ENCODE measurements at places on chromosomes 1 and 21. TPM values are rescaled to one million over a fixed set of nuclear protein-coding genes. Genes with fewer than 3 reads are reported as not detected.

DNA sequence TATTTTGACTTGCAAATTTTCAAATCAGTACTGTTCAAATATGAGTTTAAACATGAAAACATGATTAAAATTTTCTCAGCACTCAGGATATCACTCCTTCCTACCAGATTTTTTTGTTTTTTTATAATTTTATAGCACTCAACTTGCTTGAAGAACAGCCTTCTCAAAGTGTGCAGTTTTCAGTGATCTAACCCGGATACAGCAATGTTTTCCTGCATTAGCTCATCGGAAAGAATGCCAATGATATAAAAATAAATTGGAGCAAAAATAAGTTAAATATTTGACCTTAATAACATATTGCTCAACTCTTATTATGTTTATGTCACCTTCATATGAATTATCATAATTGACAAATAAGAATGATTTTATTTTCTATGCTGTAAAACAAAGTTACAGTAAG, 766.8 kb downstream of the USP25 start:
- peak; percentile 26 for DNase-seq

DNA sequence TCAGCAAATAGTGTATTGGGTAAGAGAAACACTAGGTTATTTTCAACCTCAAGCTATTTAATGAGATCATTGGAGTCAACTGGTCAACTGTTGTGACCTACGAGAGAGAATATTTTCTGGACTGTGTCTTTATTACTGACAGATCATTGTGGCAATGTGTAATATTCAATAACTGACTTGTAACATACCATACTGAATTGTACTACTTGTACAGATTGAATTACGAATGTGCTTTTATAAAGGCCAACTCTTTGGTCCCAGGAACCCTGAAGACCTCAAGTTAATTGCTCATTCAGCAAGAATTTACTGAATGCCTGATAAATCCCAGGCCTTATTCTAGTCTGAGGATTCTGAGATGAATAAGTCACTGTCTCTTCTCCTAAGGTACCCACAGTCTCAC, 56.1 kb upstream of the CAMK1G start:
- DNase-seq: no peak

GRCh38 chr1:159895836-159896545, 4.0 kb downstream of the CFAP45 start:
- no peak for DNase-seq

Gene A3GALT2
- not detected for total RNA-seq

Gene KCNJ9
- not detected for total RNA-seq

Gene BTBD8
- 3.1 TPM for total RNA-seq
